ENCODE measurements at places on chromosomes 3 and 15.

GRCh38 chr3:130699765-130700164 lies 46.9 kb downstream of the PIK3R4 start:
- DNase-seq = no peak

GRCh38 chr3:126291537-126291936 lies 65.7 kb downstream of the KLF15 start:
- no peak for DNase-seq

- peak; percentile 10 for DNase-seq
Observed at GRCh38 chr15:70556779-70557178, 206.6 kb downstream of the UACA start.

GRCh38 chr15:98937413-98938104 lies 70.0 kb downstream of the PGPEP1L start:
- no peak for DNase-seq

- DNase-seq = no peak
Observed at GRCh38 chr15:66734961-66735908, 33.2 kb downstream of the SMAD6 start.

DNA sequence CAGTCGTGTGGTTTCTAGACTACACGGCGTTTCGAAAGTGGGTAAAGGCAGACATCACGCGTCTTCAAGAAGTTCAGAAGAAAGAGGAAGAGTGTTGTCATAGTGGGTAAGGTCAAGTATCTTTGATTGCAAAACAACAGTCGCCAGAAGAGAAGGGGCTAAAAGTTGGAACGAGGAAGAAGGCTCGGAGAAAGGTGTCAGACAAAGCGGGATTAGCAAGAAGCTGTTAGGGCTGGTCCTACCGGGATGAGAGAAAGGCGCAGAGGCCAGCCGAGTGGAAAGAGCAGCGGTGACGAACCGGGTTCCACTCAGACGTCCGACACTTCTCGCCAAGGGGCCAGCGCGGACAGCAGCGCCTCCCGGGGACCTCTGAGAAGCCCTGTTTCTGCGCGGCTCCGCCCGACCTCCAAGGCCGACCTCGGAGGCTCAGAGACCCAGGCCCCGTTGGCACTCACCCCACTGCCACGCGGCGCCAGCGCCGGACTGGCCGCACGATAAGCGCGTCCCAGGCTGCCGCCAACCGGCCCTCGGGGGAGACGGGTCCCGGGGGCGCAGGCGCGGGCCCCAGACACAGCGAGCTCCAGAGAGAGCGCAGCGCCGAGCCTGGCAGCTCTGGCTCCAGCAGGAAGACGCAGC lies 436 bp downstream of the ADPGK start:
- peak; percentile 56 for DNase-seq

DNA sequence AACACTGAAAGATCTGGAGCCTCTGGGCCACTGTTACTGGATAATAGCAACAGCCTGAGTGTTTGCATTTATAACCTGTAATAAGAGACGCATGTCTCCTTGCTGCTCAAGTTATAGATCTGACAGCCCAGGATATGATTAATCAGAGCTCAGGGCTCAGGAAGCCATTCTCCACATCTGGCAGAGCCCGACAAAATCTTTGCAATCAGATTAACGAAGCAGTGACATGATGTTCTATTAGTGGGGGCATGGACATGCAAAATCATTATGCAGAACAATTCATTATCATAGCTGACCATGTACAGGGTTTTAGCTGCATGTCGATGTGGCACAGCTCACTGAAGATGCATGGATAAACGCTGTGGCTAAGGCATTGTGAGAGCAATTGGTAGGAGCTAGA lies 730.3 kb downstream of the ZNF385D start:
- no peak for DNase-seq

DNA sequence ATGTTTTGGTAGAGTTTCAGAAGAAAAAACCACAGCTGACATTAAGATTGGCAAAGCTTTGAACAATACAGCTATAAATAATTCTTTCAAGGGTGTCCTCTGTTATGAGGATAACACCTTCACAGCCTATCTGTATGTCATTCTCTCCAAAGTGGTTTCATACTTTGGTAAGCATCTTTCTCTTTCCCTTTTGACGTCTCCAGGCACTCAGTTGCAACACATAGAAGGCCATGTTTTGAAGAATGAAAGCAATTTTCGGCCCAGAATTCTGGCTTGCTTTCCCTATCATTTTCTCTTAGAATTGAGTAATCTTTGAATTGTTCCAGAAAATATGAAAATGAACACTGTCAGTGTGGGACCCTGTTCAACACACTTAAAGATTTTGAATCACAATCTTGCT lies 200.0 kb upstream of the CBLB start:
- no peak for DNase-seq

GRCh38 chr3:119716998-119717397 lies 14.2 kb downstream of the CFAP91 start:
- DNase-seq = no peak

- no peak for DNase-seq
Observed at GRCh38 chr3:177110895-177111294, 86.4 kb downstream of the TBL1XR1 start.

GRCh38 chr3:53709256-53709655 lies 137.0 kb downstream of the CHDH start:
- no peak for DNase-seq

- DNase-seq = no peak
Observed at GRCh38 chr15:27650244-27650643, 448.9 kb downstream of the OCA2 start.

DNA sequence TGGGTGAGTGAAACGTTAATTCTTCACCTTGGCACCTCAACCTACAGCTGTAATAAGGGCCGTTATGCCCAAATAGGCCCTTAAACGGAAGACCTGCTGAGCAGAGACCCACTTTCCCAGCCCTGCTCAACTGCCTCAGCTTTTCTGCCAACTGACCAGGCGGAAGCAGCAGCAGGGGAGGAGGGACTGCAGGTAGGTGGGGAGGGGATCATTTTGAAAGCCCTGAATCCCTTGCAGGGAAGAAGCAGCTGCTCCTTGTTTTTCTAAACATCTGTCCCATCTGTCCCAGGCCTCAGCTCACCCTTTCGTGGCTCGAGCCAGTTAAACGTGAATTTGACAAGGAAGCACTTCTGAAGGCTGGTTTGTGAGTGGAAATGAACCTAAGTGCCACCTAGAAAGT lies 978 bp upstream of the CMC1 start:
- no peak for DNase-seq

GRCh38 chr15:73628976-73629797 lies 4.0 kb downstream of the NPTN start:
- DNase-seq = no peak

GRCh38 chr3:195704433-195704999 lies 16.3 kb upstream of the MUC20 start:
- DNase-seq = no peak

GRCh38 chr15:87038404-87038803 lies 958.7 kb downstream of the AGBL1 start:
- no peak for DNase-seq
